ENCODE measurements at places on chromosomes 2 and 18.

GRCh38 chr2:238754259-238754658, 93.6 kb upstream of the TWIST2 start:
- DNase-seq = no peak

DNA sequence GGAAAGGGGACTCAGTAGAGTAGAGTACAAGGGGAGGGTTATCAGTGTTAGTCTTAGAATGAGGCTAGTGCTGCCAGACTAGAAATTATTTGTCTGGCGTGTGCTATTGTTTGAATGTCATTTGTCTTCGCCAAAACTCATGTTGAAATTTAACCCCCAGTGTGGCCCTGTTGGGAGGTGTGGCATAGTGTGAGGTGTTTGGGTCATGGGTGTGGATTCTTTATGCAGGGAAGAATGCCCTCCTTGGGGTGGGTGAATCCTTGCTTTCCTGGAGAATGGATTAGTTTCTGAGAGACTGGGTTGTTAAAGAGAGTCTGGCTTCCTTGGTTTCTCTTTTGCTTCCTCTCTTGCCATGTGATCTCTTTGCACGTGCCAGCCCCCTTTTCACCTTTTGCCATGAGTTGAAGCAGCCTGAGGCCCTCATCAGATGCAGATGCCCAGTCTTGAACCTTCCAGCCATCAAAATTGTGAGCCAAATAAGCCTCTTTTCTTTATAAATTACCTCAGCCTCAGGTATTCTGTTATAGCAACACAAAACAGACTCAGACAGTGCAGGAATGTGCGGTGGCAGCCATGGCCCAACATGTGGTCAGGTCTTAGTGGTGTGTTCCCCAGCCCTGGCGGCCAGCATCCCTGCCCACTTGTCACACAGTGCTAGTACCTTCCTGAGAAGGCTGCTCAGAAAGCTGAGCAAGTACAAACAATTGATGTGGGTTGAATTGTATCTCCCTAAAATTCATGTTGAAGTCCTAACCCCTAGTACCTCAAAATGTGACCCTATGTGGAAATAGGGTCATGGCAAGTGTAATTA, 48.4 kb upstream of the NAB1 start:
- DNase-seq = no peak

DNA sequence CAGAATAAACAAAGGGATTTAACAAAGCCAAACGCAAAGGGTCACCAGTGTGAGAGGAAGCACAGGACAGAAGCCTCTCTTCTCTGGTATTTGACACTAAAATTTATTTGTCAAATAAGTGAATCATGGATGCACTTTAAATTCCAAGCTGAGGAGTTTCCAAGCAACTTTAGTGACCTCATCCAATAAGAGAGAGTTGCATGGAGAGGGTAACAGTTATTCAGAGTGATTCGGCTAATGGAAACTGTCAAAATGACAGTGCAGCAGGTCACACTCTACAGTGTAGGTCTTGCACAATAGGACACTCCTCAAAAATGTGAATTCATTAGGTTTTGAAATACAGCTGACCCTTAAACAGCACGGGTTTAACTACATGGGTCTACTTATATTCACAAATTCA, 103.9 kb upstream of the ACVR1C start:
- no peak for DNase-seq

- no peak for DNase-seq
Observed at GRCh38 chr2:202545523-202545922, 89.2 kb upstream of the FAM117B start.

GRCh38 chr18:13642440-13642827, 83.9 kb downstream of the FAM210A start:
- no peak for DNase-seq

- no peak for DNase-seq
Observed at GRCh38 chr2:30509716-30510115, 62.7 kb downstream of the LCLAT1 start.

- DNase-seq = no peak
Observed at GRCh38 chr2:211816754-211817153, 721.8 kb downstream of the ERBB4 start.

GRCh38 chr2:225739328-225739727, 339.8 kb downstream of the NYAP2 start:
- DNase-seq = no peak

All from neural crest cell (in vitro differentiated cells).